Activated naive CD4-positive, alpha-beta T cell (primary cell): ENCODE measurements at places on chromosomes 5 and 9.

- no peak for DNase-seq
Measured at GRCh38 chr9:124032247-124032646, 20.7 kb downstream of the LHX2 start.

- no peak for DNase-seq
Measured at GRCh38 chr5:157552650-157553049, 22.9 kb downstream of the ADAM19 start.

DNA sequence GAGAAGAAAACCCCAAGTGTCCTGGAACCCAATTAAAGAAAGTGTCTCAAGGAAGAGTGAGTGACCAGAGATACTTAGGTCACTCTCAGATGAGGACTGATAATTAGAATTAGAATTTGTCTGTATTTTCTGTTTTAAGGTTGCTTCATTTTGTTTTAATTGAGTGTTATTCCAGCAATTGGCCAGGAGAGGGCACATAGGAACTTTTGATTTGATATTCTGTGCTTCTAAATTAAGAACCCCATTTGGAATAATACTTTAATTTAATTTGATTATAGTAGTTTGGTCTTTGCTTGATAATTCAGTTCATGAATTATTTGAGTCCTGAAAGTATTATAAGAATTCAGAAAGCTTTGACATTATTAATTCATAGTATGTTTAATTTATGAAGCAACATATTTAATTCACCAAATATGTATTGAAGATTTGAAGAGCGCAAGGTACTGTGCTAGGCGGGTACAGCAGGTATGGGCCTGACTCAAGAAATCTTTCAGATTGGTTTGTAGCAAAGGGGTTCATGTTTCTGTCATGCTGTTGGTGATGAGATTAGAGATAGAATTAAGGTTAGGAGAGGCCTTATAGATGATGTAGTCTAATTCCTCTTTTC, 4.9 kb downstream of the MRPL22 start:
- DNase-seq, result no peak

DNA sequence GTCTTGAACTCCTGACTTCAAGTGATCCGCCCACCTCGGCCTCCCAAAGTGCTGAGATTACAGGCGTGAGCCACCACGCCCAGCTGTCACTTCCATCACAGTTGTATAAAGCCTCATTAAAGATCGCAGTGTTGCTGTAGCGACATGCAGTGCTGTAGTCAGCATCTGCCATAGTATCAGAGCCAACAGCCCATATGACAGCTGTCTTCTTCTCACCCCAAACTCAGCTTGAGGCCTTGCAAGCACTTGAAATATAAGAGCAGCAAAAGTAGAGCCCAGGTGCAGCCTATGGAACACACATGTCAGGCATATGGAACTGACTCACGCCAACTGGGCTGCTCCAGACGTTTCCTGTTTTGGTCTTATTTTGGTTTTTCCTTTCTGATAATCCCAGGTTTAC, 167.8 kb downstream of the TRIO start:
- no peak for DNase-seq

DNA sequence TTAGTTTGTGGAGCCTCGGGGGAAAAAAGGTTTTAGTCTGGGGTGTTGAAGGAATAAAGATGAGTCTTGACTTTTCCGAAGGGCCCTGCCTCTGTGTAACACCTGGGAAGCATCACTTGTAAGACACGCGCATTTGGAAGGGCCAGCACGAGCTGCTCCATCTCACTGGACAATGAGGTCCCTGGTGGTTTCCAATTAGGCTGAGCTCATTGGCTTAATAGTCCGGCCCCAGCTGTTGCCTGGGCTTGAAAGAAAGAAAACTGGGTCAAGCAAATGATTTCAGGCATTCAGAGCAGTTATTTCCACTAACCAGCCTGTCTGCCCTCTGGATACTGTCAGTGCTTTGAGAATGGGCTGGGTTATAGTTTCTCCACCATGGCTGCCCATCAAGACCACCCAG, 64.5 kb downstream of the NSUN2 start:
- no peak for DNase-seq

GRCh38 chr5:18761801-18762200, 1127.5 kb downstream of the TAF11L14 start:
- DNase-seq, result no peak

DNA sequence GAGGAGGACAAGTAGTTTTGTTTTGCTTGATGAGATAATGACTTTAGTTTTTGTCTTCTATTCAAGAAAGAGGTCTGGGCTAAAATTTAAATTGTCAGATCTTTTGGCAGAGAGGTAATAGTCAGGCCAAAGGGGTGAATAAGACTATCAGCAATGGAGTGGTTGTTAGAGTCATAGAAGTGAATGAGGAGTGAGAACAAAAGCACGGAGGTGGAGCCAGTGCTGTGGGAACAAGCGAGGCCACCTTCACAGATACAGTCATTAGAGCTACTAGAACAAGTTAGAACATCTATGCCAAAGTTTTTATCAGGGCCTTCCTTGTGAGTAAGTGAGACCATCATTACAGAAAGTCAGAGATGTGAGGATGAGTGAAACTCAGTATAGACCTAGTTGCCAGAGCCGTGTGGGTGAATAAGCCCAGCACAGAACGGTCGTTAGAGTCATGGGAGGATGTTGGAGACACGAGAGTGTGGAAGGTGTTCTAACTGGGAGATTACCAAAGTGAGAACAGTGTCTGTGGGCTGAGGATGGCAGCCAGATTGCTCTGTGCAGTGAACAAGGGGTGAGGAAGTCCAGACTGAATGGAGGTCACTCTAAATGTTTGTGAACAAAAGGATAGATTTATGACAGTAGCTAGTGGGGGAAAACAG, 135.1 kb downstream of the RPS23 start:
- DNase-seq, result no peak

- no peak for DNase-seq
Measured at GRCh38 chr5:31347552-31347905, 154.0 kb downstream of the CDH6 start.

DNA sequence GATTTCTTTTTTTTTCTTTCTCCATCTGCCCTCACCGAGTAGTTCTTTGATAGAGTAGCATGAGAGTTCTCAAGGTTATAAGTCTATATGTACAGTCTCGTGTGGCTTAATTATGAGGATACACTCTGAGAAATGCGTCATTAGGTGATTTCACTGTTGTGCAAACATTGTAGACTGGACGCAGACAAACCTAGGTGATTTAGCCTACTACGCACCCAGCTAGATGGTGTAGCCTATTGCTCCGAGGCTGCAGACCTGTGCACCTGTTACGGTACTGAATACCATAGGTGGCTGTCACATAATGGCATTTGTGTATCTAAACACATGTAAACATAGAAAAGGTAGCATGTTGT, 26.9 kb upstream of the CORO2A start:
- no peak for DNase-seq

DNA sequence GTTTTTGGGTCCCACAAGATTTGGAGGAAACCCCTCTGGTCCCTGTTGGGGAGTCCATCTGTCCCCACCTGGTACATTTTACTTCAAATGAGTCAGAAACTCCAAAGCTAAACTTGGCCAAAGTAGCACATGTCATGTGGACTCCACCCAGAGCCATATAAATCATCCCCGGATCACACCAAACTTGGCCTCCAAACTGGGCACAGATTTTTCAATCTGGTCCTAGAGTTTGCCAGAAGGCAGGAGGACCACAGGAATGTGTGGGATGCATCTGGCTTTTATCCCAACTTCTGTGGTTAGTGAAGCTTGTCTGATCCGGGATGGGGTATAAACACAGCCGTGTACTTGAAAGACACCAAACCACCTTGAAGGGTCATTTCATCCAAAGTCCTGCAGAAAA, 66.3 kb downstream of the MAT2B start:
- DNase-seq, result no peak

- DNase-seq, result no peak
Measured at GRCh38 chr5:107485184-107485583, 185.6 kb downstream of the EFNA5 start.

DNA sequence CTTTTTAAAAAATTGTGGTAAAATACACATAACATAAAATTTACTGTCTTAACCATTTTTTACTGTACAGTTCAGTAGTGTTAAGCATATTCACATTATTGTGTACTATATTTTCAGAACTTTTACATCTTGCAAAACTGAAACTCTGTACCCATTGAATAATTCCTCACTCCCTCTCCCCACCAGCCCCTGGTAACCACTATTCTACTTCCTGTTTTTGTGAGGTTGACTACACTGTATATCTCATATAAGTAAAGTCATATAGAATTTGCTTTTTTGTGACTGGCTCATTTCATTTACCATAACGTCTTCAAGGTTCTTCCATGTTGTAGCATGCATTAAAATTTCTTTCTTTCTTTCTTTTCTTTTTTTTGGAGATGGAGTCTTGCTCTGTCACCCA, 87.0 kb downstream of the LNPEP start:
- DNase-seq, result no peak

GRCh38 chr9:109027176-109027575, 13.9 kb upstream of the CTNNAL1 start:
- DNase-seq, result no peak

GRCh38 chr5:13865312-13865711, 79.2 kb downstream of the DNAH5 start:
- DNase-seq, result no peak

DNA sequence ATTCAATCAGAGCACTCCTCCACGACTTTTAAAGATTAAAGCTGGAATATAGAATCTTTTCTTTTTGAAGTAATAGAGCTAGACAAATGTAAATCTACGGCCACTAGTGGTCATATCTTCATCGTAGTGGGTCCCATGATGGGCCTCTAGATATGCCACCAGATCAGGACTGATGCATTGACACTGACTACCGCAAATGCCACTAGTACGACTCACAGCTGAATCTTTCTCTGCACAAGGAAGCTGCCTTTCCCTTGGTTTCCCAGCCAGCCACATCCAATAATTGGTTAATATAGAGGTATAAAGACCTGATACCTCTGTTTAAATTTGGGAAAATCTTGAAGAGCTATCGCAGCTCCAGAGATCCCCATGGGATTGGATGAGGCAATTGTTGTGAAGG, 37.8 kb upstream of the ADRB2 start:
- DNase-seq, result no peak

DNA sequence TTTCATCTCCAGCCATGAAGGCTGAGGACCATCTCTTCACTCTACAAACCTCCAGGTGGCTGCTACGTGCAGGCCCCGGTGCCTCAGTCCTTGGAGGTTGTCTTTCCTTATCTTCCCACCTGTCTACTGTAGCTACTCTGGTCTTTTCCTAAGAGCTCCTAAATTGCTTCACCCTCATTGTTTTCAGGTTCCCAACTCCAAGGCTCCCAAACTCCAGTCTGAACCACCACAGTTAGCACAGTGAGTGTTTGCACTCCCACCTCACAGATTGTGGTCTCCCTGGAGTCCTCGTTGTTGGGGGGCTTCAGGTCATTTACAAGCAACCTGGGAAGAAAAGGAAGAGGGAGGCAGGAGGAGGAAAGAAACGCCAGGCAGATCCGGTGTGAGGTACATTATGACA, 85.3 kb downstream of the NSUN2 start:
- no peak for DNase-seq

DNA sequence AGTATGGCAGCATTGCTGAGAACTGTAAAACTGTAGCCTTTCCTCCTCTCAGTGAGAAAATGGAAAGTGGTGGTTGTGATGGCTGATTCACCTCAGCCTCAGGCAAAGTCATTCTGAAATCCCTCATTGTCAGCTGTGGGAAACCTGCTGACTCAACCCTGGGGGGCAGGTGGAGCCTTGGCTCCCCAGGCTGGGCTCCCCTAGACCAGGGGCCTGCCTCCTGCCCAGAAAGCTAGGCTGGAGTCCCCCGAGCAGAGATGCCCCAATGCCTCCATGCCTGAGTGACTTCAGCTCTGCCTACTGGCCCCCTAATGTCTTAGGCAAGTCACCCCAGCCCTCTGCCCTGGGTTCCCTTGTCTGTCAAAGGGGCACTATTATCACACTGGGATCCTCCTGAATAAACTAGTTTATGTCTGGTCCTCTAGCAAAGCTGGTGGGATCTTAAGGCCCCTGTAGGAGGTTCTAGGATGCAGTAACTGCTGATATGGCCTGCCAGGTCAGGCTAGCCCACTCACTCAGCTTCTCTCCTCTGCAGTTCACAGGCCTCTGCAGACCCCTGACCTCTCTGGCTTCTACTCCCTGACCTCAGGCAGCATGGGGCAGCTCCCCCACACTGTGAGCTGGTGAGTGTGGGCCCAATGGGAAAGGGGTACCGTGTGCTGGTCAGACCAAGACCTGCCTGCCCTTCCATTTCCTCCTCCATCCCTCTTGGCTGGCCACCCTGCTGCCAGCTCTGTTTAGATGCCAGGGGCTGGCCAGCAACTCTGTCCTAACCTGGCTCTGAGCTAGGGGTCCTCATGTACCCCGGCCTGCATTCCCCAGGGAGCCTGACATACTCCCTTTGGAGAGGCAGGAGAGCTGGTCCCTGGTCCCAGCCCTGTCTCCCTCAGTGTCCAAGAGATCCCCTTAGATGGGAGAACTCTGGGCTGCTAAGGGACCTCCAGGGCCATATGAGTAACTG, 24.2 kb downstream of the TCF7 start:
- DNase-seq, result no peak

DNA sequence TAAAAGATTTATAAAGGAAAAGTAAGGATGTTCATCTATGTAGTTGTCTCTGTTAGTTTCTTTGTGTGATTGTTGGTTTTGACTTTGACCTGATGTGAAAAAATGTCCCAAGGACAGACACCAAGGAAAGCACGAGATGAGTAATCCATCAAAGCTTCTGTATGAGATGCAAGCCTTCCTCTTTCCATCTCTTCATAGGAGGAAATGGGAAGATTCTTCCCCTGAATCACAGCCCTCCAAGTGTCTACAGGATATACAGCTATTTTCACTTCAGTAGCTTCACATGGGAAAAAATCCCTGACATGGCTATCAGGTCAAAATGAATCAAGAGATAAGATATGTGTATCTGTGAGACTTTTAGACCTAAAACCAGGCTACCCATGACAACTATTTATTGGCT, 29.0 kb upstream of the CEMIP2 start:
- no peak for DNase-seq

DNA sequence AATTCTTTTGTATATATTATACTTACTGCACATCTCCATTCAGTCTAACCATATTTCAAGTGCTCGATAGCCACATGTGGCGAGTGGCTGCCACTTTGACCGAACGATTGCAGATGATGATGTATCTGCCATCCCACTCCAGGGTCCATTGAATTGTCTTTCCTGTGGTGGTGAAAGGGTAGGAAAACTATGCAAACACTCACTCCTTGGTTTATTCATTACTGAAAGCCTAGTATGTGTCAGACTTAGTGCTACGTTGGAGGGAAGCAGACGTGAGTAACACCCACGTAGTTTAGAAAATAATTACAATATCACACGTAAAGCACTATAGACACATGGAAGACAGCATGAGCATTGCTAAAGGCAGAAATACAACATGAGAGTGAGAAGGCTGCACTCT, 353.7 kb downstream of the CSNK1G3 start:
- no peak for DNase-seq

GRCh38 chr5:37044120-37044519, 167.6 kb downstream of the NIPBL start:
- DNase-seq, result no peak

DNA sequence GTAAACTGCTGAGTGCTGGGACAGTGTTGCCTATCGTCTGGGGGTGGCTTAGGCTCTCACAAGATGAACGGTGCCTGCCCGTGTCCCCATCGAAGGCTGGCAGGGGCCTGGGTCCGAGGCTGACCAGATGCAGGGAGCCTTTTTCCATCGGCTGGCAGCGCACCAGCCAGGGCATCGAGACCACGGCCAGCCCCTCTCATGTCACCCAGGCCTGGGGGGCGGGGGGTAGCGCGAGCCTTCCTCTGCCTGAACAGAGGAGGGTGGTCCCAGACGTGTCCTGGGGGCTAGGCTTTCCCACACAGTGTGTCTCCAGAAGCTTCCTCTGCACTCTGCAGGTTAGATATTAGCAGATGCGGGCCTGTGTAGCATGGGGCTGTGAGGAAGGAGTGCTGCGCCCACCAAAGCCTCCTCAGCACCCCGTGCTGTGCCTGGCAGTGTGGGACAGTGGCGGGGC, 17.3 kb downstream of the FGD3 start:
- no peak for DNase-seq
